ENCODE measurements at places on chromosomes 1 and 21.

GRCh38 chr21:43262427-43262826 is 93.6 kb downstream of the CRYAA start:
- no peak for DNase-seq

DNA sequence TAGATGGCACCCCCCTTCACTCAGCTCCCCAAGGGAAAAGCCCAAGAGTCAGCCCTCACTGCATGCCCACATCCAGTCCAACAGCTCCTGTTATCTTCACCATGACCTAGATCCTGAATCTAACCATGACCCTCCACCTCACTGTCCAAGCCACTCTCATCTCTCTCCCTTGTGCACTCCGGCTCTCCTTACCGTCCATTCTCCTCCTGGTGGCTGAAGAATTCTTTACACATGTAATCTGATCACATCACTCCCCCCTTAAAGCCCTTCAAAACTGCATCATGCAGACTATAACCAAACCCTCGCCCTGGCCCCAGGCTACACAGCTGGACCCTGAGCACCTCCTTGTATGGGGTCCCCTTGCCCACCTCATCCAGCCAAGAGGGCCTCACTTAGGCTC is 14.0 kb upstream of the PAQR7 start:
- no peak for DNase-seq

- peak; percentile 70 for DNase-seq
Measured at GRCh38 chr1:172429331-172430127, 9.0 kb downstream of the C1orf105 start.

DNA sequence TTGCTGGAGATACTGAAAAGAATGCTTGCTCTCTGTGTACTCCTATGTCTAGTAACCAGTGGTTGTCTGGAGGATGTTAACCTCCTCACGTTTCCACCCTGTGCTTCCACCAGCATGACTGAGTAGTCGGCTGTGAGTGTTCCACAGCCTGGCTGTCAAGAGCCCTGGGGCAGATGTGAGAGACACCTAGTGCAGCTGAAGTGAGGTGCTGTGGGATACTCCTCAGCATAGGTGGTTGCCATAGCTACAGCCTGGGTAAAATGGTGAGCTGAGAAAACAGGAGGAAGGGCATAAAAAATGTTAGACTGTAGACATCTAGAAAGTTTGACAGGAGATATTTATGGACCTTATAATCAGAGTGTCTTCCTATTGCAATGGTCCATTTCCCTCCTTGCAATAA is 15.8 kb downstream of the IVL start:
- DNase-seq, result no peak

GRCh38 chr1:235307158-235308124 is 20.5 kb downstream of the ARID4B start:
- DNase-seq, result no peak

- DNase-seq, result no peak
Measured at GRCh38 chr1:109995536-109995935, 11.0 kb downstream of the AHCYL1 start.

DNA sequence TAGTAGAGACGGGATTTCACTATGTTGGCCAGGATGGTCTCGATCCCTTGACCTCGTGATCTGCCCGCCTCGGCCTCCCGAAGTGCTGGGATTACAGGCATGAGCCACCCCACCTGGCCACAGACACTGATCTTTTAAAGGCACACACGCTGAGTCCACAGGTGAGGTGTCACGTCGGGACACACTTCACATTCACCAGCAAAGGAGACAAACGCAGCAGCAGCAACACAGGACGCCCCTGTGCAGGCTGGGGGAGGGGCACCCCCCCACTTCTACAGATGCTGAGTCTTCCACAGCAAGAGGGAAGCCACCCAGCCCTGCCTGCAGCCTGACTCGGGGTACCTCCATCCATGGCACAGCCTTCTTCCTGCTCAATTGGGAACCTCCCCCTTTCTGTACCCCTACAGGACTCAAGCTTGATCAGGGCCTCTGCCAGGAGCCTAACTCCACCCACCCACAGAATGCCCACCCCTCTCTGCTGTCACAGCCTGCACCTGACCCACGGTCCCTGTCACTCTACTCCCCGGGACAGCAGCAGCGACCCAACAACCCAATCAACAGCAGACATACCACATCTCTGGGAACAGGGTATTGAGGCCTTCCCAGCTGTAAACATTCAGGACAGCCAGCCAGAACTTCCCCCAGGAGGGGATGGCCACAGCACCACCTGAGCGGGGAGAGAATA is 9.5 kb downstream of the LSS start:
- no peak for DNase-seq

DNA sequence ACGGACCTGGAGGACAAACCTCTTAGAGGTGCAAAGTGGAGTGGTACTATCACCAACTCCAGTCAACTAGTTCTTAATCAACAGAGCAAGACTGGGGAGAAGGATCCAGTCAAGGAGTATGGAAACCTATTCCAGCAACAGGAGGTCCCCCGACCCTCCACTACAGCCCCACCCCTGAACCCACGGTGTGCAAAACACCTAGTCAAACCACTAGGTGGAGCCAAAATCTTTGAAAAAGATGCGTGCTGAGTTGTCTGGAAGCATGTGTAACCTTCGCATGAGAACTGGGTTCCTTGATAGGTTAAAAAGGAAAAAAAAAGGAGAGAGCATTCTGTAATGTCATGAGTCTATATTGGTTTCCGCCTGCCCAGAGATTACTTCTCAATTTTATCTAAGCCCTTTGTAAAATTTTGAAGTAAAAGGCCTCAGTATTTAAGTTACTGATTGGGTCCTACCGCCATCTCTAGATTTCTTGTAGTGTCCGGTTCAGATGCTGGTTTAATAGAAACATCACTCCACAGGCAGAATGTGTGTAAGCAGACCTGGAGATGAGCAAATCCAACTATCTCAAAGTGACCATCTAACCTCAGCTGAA is 81.9 kb upstream of the HAO2 start:
- peak; percentile 47 for DNase-seq

DNA sequence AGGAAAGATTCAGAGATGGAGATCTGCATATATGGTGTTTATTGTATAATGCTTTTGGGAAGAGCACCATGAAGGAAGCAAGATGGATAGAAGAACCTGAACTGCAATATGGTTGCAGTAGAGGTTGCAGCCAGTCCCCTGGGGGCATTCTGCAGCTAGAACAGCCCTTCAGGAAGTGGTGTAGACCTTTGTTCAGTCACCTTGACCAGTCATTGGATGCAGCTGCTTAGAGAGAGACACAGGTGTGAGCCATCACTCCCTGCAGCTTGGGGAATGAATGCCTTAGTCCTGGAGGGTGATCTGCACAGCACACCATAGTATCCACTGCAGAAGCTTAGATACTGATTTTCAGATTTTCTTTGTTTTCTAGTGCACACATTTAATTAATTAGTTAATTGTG is 42.3 kb downstream of the NEK7 start:
- no peak for DNase-seq

DNA sequence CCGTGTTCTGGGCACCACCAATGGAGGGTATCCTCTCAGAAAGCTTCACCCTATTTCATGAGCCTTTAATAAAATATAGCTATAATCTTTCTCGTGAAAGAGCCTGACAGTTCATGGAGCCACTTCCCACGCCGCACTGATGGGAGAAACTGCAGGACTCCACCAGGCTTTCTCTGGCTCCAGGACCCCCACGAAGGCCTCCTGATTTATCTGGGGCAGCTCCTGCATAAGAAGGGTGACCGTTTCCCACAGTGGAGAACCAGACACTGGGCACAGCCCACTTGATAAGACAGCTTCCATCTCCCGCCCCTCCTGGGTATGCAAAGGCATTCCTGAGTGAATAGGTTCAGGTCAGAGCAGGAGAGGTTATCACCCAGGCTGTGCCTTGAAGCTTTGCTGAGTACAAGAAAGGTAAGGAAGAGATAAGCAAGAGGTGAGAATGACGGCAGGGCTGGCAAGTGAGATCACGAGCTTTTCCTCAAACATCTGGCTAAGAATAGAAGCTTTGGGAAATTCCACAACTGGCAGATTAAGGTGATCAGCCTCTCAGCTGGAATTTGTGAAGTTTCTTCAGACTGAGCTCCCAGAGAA is 499.8 kb downstream of the KIF26B start:
- no peak for DNase-seq

GRCh38 chr1:198771563-198772153 is 132.8 kb downstream of the PTPRC start:
- DNase-seq, result peak; percentile 41

- no peak for DNase-seq
Measured at GRCh38 chr1:183255073-183255472, 69.0 kb downstream of the LAMC2 start.

- DNase-seq, result no peak
Measured at GRCh38 chr1:199929556-199929955, 98.0 kb upstream of the NR5A2 start.

DNA sequence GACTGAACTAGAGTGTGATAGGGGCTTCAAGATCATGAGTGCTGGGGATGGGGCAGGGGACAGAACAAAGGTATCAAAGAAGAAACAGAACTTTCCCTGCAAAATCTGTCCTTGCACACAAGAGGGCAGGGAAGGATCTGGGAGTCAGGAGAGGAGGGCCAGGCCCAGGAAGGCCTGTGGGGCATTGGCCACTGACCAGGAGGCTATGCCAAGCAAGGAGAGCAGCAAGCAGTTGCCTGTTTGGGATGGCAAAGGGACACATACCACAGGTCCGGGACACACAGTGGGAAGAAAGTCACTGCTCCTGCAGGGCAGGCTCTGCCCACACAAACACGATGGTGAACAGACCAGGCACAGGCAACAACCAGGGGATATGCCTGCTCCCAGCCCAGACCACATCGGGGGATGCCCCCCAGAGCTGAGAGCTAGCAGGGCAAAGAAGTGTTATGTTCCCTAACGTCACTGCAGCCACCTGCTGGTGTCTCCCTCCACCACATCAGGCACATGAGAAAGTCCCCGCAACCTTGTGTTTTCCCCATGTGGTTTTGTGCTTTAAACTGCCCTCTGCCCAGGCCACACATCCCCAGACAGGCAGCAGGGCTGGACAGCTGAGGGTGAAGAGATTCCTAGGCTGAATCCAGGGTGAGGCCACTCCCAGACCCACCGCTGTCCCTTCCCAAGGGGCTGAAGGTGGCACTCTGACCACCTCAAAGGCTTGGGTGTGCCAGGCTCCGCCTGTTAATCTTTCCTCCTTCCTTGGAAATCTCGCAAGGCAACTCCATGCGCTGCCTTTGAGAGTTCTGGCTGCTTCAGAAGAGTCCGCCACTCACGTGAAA is 53.6 kb downstream of the KIF21B start:
- DNase-seq, result peak; percentile 10

GRCh38 chr21:45972716-45973474 is 8.7 kb upstream of the COL6A1 start:
- no peak for DNase-seq

- no peak for DNase-seq
Measured at GRCh38 chr1:43531107-43531905, 623 bp downstream of the PTPRF start.

- no peak for DNase-seq
Measured at GRCh38 chr1:9010781-9011323, 15.4 kb downstream of the SLC2A7 start.

- DNase-seq, result peak; percentile 25
Measured at GRCh38 chr1:160018900-160019299, 12.9 kb downstream of the PIGM start.

- no peak for DNase-seq
Measured at GRCh38 chr1:165560883-165561656, 17.3 kb downstream of the LRRC52 start.

- DNase-seq, result no peak
Measured at GRCh38 chr1:164588516-164589341, 29.7 kb downstream of the PBX1 start.

- no peak for DNase-seq
Measured at GRCh38 chr1:79762461-79762860, 755.9 kb upstream of the ADGRL4 start.

DNA sequence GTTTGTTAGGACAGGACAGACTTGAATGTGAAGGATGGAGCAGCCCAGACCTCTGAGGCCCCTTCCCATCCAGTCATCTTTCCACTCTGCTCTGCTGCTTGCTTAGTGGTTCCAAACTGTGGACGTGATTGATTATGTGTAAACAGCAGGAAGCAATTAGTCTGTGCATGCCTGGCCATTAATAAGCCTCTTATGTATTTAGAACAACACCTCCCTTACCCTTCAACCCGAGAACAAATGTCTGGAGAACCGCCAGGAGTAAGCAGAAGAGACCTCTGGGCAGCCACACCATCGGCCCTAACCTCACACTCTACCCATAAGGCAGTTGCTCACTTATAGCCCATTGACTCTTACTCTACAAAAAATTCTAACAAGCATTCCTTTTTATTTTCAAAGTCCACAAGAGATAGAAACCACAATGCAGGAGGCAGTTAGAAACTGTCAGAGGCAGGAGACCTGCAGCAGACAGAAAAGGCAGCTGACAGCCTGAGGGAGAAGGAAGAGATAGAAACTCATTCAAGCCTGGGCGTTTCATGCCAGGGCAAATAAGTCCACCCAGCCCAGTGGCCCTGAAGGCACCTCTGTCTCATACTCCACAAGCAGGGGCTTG is 5.8 kb upstream of the EPHA8 start:
- no peak for DNase-seq

- DNase-seq, result no peak
Measured at GRCh38 chr1:55159571-55159970, 55.6 kb downstream of the USP24 start.

GRCh38 chr1:154353460-154353904 is 28.2 kb downstream of the ATP8B2 start:
- peak; percentile 64 for DNase-seq

GRCh38 chr1:233723387-233723786 is 109.5 kb downstream of the KCNK1 start:
- DNase-seq, result no peak

GRCh38 chr1:68623700-68624099 is 126.8 kb upstream of the DEPDC1 start:
- no peak for DNase-seq

GRCh38 chr21:39924577-39925308 is 57.5 kb downstream of the PCP4 start:
- DNase-seq, result no peak
